ENCODE measurements at places on chromosomes 3 and 15. TPM values are rescaled to one million over a fixed set of nuclear protein-coding genes. Genes with fewer than 3 reads are reported as not detected.
A peak's percentile ranks its signal among the peaks of the same experiment; 100 is the strongest.

DNA sequence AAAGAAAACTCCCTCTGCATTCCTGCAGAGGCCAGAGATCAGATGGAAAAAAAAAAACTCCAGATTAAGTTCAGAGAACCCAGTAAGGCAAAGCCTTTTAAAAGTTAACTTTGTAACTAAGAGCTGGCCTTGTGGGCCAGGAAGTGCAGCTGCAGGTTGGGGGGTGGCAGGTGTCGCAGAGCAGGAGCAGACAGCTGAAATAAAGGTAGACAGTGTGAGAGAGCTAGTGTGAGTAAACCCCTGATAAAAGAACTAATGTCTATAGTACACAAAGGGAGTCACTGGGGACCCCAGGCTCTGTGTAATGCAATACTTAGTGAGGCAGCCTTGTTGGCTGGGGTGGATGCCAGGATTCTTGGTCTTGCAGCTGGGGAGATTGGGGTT, 42.1 kb downstream of the PPCDC start:
- DNase-seq = no peak

GRCh38 chr15:101003706-101004105, 84.5 kb downstream of the LRRK1 start:
- no peak for DNase-seq

GRCh38 chr3:1787094-1787493, 311.6 kb upstream of the CNTN4 start:
- DNase-seq = no peak

GRCh38 chr3:113832477-113833164, 6.0 kb upstream of the GRAMD1C start:
- DNase-seq = no peak

- peak; percentile 96 for DNase-seq
Measured at GRCh38 chr3:12508291-12508700, 24.0 kb downstream of the TSEN2 start.

GRCh38 chr3:45817831-45818522, 21.6 kb upstream of the SLC6A20 start:
- peak; percentile 98 for DNase-seq

DNA sequence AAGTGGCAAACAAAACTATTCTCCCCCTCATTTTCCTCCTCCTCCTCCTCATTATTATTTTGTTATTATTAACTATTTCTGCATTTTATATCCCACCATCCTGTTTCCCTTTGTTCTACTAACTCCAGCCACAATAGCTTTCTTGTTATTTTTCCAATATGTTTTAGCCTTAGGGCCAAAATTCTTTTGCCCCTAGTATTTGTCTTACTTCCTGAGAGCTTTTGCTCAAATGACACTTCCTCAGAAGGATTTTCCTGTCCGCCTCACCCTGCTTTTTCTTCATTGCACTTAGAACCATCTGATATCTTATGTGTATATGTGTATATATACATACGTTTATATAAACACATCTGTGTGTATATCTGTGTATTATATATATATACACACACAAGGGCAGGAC, 32.7 kb upstream of the NUDT16 start:
- DNase-seq = peak; percentile 44

- DNase-seq = no peak
Measured at GRCh38 chr15:33795070-33795469, 173.2 kb upstream of the CHRM5 start.

DNA sequence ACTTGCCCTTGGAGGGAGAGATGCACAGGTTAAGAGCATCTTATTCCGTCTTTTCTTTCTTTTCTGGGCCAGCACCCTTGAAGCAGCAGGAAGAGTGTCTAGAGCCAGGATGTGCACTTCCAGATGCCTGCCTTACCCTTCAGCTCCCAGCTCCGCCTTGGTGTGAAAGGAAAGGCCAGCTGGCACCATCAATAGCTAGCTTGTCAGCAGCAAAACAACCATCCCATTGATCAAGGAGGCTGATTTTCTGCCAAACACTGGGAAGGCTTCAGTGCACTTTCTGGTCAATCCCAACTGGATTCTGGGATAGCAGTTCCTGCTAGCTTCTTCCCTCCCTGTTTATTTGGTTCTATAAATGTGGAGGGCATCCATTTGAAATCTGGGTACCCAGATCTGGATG, 110.9 kb upstream of the GALNT15 start:
- DNase-seq = no peak

GRCh38 chr3:134094491-134094890, 64.8 kb upstream of the SLCO2A1 start:
- no peak for DNase-seq

GRCh38 chr3:152338159-152338720, 69.5 kb downstream of the MBNL1 start:
- DNase-seq = no peak

DNA sequence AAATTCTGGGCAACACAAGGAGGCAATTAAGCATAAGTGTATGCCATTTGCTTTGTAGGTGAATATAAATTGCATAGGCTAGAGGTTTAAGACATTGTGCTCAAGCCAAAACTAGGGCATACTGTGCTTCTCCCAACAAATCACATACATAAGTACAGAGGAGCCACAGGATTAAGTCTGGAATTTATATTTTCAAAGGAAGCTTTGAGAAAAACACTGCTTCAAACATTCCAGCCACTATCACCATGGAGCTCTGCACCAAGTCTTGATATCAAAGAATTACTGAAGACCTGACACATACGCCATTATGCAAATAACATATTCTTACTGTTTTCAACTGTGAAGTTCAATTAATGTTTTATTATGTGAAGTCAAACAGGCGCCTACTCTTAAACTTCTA, 119.4 kb upstream of the NPHP3 start:
- no peak for DNase-seq

- DNase-seq = no peak
Measured at GRCh38 chr3:24229468-24230221, 265.0 kb downstream of the THRB start.

- peak; percentile 17 for DNase-seq
Measured at GRCh38 chr15:85672332-85673084, 122.2 kb downstream of the KLHL25 start.

- peak; percentile 86 for DNase-seq
Measured at GRCh38 chr3:172561897-172562640, 38.8 kb upstream of the TNFSF10 start.

GRCh38 chr3:133851266-133851906, 44.3 kb downstream of the RAB6B start:
- DNase-seq = no peak

- DNase-seq = peak; percentile 64
Measured at GRCh38 chr3:146177072-146177471, 16.1 kb upstream of the PLOD2 start.

GRCh38 chr3:13709706-13710105, 160.8 kb downstream of the FBLN2 start:
- no peak for DNase-seq

GRCh38 chr3:152376351-152377183, 107.8 kb downstream of the MBNL1 start:
- no peak for DNase-seq

DNA sequence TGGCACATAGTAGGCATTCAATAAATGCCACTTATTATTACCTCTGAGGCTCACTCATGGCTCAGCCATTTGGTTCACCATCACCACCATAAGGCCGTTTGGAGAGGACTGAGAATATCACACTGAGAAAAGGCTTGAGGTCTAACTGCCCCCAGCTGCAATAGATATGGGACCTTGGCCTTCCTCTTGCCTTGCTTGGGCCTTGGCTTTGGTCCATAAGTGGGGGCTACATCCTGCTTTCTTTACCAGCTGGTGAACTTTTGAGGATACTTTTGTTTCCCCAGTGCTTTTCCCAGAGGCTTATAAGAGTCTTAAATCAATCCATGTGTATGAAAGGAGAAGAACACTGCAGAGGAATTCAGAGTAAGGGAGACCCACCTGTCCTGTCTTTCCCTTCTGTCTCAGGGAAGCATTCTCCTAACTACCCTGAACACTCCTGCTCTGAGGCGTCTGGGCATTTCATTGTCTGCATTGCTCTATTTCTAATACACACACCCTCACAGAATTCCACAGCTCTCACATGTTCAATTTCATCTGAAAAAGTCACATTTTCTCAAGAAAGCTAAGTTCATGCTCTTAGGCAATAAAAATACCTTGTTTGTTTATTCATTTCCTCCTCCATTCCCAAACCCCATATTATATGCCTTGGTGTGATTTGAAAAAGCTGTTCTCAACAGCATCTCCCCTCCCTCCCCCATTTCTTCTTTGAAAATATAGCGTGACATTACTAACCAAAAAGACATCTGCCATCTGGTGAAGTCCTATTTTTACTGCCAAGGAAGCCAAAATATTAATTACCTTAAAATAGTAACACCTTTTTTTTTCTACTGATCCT, 22.5 kb upstream of the KCNMB2 start:
- DNase-seq = no peak

- DNase-seq = no peak
Measured at GRCh38 chr15:91117375-91117774, 17.3 kb downstream of the SV2B start.

Gene BFSP2
- total RNA-seq = not detected

Gene SH3GL3
- total RNA-seq = 1.1 TPM

Gene GCNT3
- 37.5 TPM for total RNA-seq

Gene GPR176
- total RNA-seq = 3.4 TPM

Gene FOXB1
- not detected for total RNA-seq

Gene CCDC13
- 1.6 TPM for total RNA-seq

Gene DAPK2
- 0.53 TPM for total RNA-seq

Gene TRPM1
- total RNA-seq = under 0.01 TPM

Gene EFCAB12
- total RNA-seq = not detected

Gene ACAN
- total RNA-seq = not detected

Gene NPRL2
- total RNA-seq = 17.1 TPM

Gene TMEM108
- not detected for total RNA-seq

Gene NR1I2
- not detected for total RNA-seq

Gene MBD4
- 11.3 TPM for total RNA-seq

Data from bronchial epithelial cell (primary cell).